ENCODE measurements at places on chromosomes 7 and 10.

GRCh38 chr7:159143780-159144757 lies 598 bp downstream of the VIPR2 start:
- no peak for DNase-seq

DNA sequence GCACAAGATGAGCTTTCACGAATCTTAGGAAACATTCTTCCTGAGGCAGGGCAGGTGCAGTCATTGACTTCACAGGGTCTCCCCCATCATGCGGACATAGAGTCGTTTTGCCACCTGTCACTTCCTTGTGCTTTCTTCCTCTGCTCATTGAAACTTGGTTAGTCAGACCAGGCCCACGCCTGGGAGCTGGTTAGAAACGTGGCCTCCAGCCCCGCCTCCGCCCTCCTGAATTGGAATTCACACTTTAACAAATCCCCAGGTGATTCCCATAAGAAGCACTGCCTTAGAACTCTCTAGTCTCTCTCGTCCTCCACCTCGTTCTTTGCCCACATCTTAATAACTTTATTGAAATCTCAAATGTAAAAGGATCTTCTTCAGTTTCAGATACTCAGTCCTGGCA lies 265.5 kb upstream of the FZD8 start:
- no peak for DNase-seq

GRCh38 chr7:135974667-135975066 lies 2.5 kb downstream of the MTPN start:
- DNase-seq, result no peak

DNA sequence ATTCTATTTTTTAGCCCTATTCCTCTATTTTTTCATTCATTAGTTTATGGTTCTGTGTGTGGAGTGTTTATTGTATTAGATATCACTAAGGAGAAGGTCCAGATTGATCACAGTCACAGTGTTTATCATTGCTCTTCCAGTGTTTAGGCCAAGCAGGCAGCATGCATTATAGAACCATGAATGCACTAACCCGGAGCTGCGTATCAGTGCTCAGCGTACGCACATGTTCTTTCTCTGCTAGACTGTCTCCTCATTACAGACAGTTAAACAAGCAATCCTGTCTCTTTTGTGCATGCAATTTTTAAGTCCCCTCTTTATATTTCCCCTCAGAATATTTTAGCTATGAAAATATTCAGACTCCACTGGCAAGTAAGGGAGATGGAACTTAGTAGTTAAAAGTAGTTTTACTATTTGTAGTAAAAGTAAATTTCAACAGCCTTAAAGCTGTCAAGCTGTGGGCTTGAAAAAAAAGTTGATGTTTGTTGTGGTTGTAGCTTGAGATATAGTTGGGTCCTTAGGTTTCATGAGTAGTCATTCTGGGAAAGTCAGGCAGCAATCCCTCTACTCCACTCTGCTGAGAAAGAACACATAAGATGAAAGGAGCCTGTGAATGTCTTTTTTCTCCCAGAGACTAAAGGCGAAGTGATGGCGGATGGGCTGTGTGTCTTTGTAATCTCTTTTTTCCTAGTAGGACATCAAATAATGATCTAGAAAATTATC lies 260.4 kb downstream of the CDK14 start:
- no peak for DNase-seq

All from GM04503 (cell line).